ENCODE measurements at places on chromosomes 2 and 18. TPM values are rescaled to one million over a fixed set of nuclear protein-coding genes. Genes with fewer than 3 reads are reported as not detected.

DNA sequence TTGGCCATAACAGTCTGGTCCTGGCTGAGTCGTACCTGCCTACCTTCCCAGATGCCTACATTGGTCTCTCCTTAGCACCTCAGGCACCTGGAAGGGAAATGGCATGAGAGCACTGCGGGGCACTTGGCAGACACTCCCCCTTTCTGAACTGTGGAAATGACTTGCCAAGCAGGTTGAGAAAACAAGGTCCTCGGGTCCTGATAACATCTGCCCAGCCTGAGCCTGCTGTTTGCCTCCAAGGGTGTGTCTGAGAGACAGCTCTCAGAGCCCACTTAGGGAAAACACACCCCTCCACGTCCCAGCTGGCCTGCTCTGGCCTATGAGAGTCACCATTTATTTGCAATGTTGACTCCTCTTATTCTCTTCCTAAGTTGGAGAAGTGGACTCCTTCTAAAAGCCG is 10.5 kb downstream of the FAM110C start:
- no peaks in the 10 kb centered on the region for H3K36me3 ChIP-seq
- no peak for DNase-seq
- H3K27me3 ChIP-seq, result peaks cover 6% of the 10 kb centered on the region
- H3K4me1 ChIP-seq, result peaks cover 22% of the 10 kb centered on the region
- H3K27ac ChIP-seq, result no peak overlapping the region

PARD6G gene
- 0.10 TPM for total RNA-seq

COL4A4 gene
- not detected for total RNA-seq

FZD7 gene
- total RNA-seq, result 0.43 TPM

GRCh38 chr2:22970284-22970975 is 414.5 kb upstream of the KLHL29 start:
- H3K27ac ChIP-seq, result no peak overlapping the region
- no peak for DNase-seq
- no peaks in the 10 kb centered on the region for H3K36me3 ChIP-seq
- H3K27me3 ChIP-seq, result peaks cover 20% of the 10 kb centered on the region
- H3K4me1 ChIP-seq, result no peaks in the 10 kb centered on the region
- no peak overlapping the region for H3K4me3 ChIP-seq

DNA sequence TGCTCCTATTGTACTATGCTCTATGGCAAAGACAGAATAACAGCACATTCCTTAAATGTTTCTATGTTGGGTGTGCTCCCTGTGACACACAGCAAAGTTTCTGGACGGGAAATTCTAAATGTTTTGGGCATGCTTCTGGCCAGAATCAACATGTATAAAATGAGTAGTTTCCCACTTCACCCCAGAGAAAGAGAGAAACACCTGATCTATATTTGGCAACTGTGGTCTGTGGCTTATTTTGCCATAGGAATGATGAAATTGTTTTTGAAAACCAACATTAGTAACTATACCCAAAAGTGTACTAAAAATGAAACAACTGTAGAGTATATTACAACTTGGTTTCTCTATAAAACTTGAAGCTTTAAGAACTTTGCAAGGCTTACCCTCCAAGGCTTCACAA is 89.1 kb downstream of the RAD51AP2 start:
- no peaks in the 10 kb centered on the region for H3K4me1 ChIP-seq
- no peak overlapping the region for H3K27ac ChIP-seq
- no peak for DNase-seq
- no peak overlapping the region for H3K4me3 ChIP-seq
- no peaks in the 10 kb centered on the region for H3K36me3 ChIP-seq

DNA sequence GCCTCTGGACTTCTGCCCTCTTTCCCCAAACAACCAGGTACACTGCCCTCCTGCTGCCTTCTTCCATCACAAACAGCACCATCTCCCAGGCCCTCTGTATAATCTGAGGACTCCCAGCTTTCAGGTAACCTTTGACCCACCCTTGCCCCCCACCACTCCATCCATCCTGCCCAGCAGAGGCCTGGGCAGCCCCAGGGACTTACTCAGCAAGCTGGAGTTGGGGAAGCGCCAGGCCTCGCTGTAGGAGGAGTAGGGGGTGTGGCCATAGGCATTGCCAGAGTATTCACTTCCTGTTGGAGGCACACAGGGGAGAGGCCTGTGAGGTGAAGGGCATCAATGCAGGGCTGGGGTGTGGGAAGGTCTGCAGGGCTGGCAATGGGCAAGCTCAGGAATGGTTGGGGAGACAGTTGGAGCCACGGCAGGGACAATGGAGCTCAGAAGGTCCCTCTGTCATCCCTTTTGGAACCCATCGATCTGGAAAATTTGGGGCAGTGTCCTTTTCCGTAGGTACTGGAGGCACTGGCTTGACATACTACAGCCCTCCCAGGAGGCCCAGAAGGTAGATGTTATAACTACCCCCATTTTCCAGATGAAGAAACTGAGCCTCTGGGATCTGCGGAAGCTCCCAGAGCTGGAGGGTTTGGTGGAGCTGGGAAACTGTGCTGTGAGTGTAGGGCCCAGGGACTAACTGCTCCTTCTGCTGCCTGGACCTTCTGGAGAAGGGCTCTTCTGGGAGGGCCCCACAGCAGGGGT is 46.3 kb downstream of the PSD4 start:
- H3K36me3 ChIP-seq, result no peaks in the 10 kb centered on the region
- H3K4me3 ChIP-seq, result no peak overlapping the region
- no peak overlapping the region for H3K27ac ChIP-seq
- no peaks in the 10 kb centered on the region for H3K27me3 ChIP-seq

DNA sequence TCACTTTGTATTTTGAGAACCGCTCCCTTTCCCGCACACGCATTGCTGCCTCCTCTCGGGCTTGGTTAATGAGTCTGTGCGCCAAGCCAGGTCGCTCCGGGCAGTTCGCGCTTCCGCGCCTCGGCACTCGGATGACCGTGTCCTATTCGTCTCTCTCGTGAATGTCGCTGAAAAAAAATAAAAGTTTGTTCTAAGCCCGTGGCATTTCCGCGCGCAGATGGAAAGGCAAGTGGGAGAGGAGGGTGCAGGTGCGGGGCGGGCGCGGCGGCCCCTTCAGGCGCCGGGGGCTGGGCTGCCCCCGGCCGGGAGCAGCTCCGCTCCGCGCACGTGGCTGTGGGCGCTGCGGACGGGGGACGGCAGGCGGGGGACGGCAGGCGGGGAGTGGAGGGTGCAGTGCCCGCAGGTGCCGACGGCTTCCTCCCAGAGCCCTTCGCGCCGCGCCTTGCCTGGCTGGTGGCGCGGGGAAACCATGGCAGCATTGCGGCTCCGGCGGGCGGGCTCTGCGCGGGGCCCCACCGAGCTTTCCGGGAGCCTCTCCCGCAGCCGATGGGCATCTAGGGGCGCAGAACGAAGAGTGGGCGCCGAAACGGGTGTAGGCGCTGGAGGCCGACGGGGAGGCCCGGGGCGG is 159.6 kb upstream of the SIX2 start:
- H3K27me3 ChIP-seq, result peaks cover 57% of the 10 kb centered on the region
- H3K27ac ChIP-seq, result no peak overlapping the region
- H3K36me3 ChIP-seq, result no peaks in the 10 kb centered on the region
- peak; percentile 21 for DNase-seq
- peak overlapping the region; percentile 63 for H3K4me3 ChIP-seq
- peaks cover 10% of the 10 kb centered on the region for H3K4me1 ChIP-seq

DNA sequence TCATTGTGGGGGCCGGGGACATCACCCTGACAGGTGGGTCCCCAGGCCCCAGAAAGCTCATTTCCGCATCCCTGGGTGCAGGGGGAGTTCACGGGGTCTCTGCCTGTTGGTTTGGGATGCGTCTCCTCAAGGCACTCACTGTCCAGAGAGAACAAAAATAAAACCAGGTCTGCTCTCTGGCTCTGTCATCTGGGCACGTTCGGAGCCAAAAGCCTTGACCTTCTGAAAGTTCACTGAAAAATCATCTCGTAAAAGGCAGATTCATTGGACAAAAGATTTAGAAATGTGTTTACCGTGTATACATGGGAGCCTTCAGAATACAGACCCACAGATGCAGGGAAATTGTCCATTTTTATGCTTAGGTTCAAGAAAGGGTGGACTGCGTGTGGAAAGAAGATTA is 26.6 kb downstream of the MLPH start:
- no peaks in the 10 kb centered on the region for H3K27me3 ChIP-seq
- no peak for DNase-seq
- no peaks in the 10 kb centered on the region for H3K4me1 ChIP-seq
- H3K4me3 ChIP-seq, result no peak overlapping the region
- H3K27ac ChIP-seq, result no peak overlapping the region

GRCh38 chr18:57436191-57436964 is 1.2 kb downstream of the ONECUT2 start:
- no peak for DNase-seq
- no peak overlapping the region for H3K27ac ChIP-seq
- peaks cover 60% of the 10 kb centered on the region for H3K4me1 ChIP-seq
- no peaks in the 10 kb centered on the region for H3K36me3 ChIP-seq
- H3K4me3 ChIP-seq, result peak overlapping the region; percentile 38
- H3K27me3 ChIP-seq, result peaks cover 89% of the 10 kb centered on the region

GRCh38 chr2:201126308-201127151 is 10.6 kb downstream of the CFLAR start:
- H3K27me3 ChIP-seq, result no peaks in the 10 kb centered on the region
- peaks cover 71% of the 10 kb centered on the region for H3K4me1 ChIP-seq
- peak overlapping the region; percentile 100 for H3K27ac ChIP-seq
- H3K36me3 ChIP-seq, result peaks cover 53% of the 10 kb centered on the region

DNA sequence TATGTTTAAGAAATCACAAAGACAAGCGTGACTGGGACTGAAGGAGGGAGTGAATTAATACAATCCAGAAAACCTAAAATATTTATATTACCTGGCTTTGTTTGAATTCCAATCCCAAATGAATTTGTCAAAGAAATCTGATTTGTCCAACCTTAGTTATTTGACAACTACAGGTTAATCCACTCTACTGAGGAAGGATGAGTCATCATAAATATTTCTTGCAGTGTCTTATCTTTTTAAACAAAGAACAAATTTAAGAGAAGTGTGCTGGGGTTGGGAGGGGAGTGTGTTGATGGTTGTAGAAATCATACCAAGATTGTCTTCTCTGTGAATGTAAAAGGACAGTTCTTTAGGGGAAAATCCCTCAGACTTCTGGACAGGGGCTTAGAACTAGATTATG is 1106.3 kb upstream of the SLC39A10 start:
- no peaks in the 10 kb centered on the region for H3K36me3 ChIP-seq
- H3K27ac ChIP-seq, result no peak overlapping the region
- no peak overlapping the region for H3K4me3 ChIP-seq
- no peaks in the 10 kb centered on the region for H3K27me3 ChIP-seq
- no peaks in the 10 kb centered on the region for H3K4me1 ChIP-seq

- H3K27ac ChIP-seq, result no peak overlapping the region
- no peaks in the 10 kb centered on the region for H3K36me3 ChIP-seq
- peak overlapping the region; percentile 65 for H3K4me3 ChIP-seq
- peaks cover 20% of the 10 kb centered on the region for H3K27me3 ChIP-seq
Observed at GRCh38 chr2:240435948-240436682, 652 bp downstream of the GPC1 start.

- H3K27ac ChIP-seq, result no peak overlapping the region
- H3K27me3 ChIP-seq, result no peaks in the 10 kb centered on the region
- peaks cover 5% of the 10 kb centered on the region for H3K36me3 ChIP-seq
- H3K4me3 ChIP-seq, result no peak overlapping the region
- no peak for DNase-seq
- H3K4me1 ChIP-seq, result peaks cover 52% of the 10 kb centered on the region
Observed at GRCh38 chr2:42118754-42119569, 50.2 kb upstream of the EML4 start.

EFHD1 gene
- 1.3 TPM for total RNA-seq

DNA sequence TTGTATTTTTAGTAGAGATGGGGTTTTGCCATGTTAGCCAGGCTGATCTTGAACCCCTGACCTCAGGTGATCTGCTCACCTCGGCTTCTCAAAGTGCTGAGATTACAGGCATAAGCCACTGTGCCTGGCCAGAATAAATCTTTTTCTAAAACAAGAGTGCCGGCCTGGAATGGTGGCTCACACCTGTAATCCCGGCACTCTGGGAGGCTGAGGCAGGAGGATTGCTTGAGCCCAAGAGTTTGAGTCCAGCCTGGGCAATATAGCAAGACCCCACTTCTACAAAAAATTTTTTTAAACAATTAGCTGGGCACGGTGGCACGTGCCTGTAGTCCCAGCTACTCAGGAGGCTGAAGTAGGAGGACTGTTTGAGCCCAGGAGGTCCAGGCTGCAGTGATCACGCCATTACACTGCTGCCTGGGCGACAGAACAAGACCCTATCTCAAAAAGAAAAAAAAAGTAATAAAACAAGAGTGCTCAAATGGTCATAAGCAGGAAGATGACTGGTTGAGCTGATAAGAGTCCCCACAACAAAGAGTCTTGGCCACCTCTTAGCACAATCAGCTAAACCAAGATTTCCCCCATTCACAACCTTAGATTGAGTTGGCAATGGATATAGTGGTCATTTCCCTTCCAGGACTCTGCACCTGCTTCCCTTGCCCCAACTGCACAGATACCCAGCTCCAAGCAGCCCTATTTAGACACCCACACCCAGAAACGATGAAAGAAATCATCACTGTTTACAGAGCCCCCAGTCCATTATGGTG is 5.8 kb upstream of the UCN start:
- H3K36me3 ChIP-seq, result peaks cover 28% of the 10 kb centered on the region
- no peak overlapping the region for H3K27ac ChIP-seq
- no peak for DNase-seq

- no peak overlapping the region for H3K4me3 ChIP-seq
- H3K27me3 ChIP-seq, result no peaks in the 10 kb centered on the region
- H3K4me1 ChIP-seq, result no peaks in the 10 kb centered on the region
- H3K36me3 ChIP-seq, result no peaks in the 10 kb centered on the region
- no peak overlapping the region for H3K27ac ChIP-seq
Observed at GRCh38 chr2:188628989-188629752, 337.5 kb downstream of the GULP1 start.

SLC9A2 gene
- 0.07 TPM for total RNA-seq

GRCh38 chr18:76658627-76659026 is 163.6 kb upstream of the ZNF516 start:
- H3K4me1 ChIP-seq, result peaks cover 16% of the 10 kb centered on the region
- H3K27me3 ChIP-seq, result peaks cover 34% of the 10 kb centered on the region
- DNase-seq, result peak; percentile 21
- H3K36me3 ChIP-seq, result no peaks in the 10 kb centered on the region

CEBPZOS gene
- total RNA-seq, result 30.3 TPM

GRCh38 chr2:191265311-191266170 is 20.3 kb downstream of the MYO1B start:
- peaks cover 7% of the 10 kb centered on the region for H3K4me1 ChIP-seq
- no peak overlapping the region for H3K27ac ChIP-seq
- H3K36me3 ChIP-seq, result no peaks in the 10 kb centered on the region
- no peak for DNase-seq
- no peaks in the 10 kb centered on the region for H3K27me3 ChIP-seq

- no peak overlapping the region for H3K27ac ChIP-seq
- H3K36me3 ChIP-seq, result peaks cover 68% of the 10 kb centered on the region
- no peak for DNase-seq
- H3K4me1 ChIP-seq, result no peaks in the 10 kb centered on the region
- no peaks in the 10 kb centered on the region for H3K27me3 ChIP-seq
- H3K4me3 ChIP-seq, result no peak overlapping the region
Observed at GRCh38 chr2:74887960-74888700, 54.2 kb downstream of the HK2 start.

PFN4 gene
- 0.32 TPM for total RNA-seq

GRCh38 chr2:216992056-216992675 is 132.3 kb upstream of the TNP1 start:
- H3K27me3 ChIP-seq, result peaks cover 6% of the 10 kb centered on the region
- H3K4me3 ChIP-seq, result no peak overlapping the region
- no peaks in the 10 kb centered on the region for H3K4me1 ChIP-seq
